Fibroblast of upper back skin (primary cell): ENCODE measurements at places on chromosomes 2 and 18.

DNA sequence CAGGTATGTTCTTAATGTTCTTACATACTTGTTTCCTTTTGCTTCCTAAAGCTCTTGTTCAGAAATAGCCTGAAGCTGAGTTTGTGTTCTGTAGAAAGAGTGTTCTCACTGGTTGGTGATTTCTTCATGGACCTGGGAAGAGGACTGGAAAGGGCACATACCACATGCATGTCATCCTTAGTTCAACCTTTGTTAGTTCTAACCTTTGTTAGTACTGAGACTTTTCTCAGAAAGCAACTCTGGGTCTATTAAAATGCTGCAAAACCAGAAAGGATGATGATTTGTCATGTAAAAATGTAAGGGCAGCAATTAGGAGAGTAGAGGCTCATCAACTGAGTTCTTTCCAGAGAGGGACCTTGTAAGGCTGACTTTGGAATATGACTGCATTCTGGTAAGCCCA is 2.5 kb upstream of the FAP start:
- DNase-seq, result peak; percentile 87

- peak; percentile 18 for DNase-seq
Measured at GRCh38 chr2:61340242-61340641, 130.6 kb downstream of the USP34 start.

DNA sequence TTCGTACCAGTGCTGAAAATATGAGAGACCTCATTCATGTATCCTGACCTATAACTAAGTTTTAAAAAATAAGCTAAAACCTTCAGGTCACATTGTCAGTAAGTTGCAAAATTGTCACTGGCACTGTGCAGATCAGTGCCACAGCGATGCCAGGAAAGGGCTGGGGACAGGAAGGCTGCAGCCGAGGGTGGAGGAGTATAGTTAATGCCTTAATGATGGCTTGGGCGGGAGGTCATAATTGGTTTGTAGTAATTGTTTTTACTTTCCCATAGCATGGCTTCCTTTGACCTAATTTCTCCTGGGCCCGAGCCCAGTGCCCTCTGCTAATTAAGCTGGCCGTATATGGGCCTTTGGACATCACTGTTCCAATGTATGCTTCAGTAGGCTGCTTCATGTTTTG is 47.2 kb upstream of the RAB12 start:
- no peak for DNase-seq

DNA sequence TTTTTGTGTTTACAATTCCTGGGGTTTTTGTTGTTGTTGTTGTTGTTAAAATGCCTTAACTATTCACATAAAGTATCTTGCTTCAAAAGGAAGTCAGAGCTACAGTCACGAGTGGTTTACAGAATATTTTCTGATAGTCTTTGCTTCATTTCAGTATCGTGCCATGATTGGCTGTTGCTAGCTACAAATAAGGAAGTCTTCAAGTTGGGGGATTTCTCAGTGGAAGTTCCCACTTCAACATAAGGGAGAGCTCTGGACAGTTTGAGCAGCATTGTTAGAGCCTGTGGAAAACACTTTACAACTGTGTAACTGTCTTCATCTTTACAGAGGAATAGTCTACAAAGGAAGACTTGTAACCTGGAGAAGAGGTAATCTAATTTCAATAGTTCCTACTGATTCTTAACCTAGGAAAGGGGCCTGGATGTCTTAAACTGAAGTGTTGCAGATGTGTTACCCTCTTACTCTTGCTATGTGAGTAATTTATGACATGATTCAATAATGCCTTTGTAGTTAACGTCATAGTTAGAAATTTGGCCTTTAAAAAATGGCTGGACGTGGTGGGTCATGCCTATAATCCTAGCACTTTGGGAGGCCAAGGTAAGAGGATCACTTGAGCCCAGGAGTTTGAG is 23.4 kb upstream of the TANK start:
- peak; percentile 34 for DNase-seq

- DNase-seq, result peak; percentile 22
Measured at GRCh38 chr18:5073026-5073944, 123.8 kb downstream of the AKAIN1 start.

- DNase-seq, result no peak
Measured at GRCh38 chr2:214492152-214492551, 81.3 kb downstream of the VWC2L start.

GRCh38 chr2:71962911-71963694 is 184.6 kb downstream of the CYP26B1 start:
- DNase-seq, result peak; percentile 53

GRCh38 chr2:181540421-181540820 is 83.2 kb downstream of the ITGA4 start:
- no peak for DNase-seq

DNA sequence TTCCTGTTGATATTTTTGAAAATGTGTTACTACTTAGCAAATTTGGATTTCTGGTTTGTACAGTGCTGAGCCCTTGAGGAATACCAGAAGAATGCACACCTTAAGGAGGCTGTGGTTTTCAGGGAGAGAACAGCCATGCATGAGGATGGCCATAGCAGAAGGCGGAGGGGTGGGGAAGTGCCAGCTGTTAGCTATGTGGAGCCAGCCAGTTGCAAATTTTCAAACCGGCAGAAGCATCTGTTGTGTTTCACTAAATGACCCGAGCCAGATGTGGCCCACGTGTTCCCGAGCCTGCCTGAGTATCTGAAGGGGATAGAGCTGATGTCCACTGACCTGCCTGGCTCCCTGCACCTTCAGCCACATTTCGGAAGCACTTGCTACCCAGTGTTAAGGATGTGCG is 16.4 kb upstream of the RBM44 start:
- DNase-seq, result no peak

DNA sequence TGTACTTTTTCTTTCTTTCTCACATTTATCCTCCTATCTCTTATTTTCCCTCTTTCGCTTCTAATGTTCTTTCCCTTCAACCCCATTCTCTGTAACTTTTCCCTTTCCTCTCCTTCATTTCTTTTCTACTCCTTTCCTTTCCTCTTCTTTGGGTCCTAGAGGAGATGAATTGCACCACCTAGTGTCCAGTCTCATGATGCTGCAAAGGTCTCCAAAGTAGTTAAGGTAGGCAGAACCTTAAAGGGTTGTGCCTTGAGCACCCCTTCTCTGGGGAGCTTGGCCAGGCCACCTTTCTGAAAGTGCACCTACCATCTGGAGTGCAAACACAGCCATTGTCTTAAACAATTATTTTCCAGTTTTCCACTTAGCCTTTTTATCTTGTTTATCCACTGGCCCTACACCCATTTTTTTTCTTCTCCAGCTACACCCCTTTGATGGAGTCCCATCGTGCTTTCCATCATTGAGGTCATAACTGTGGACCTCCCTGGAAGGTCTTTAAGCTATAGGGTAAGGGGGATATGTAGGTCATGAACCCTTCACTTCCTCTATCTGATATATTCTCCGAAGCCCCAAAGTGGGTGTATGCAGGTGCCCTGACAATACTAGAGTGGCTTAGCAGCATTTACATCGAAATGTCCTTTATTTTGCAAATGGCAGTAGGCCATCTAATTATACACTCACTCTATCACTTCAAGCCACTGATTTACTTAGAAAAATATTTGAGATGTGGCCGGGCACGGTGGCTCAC is 155.9 kb downstream of the ESCO1 start:
- peak; percentile 59 for DNase-seq

DNA sequence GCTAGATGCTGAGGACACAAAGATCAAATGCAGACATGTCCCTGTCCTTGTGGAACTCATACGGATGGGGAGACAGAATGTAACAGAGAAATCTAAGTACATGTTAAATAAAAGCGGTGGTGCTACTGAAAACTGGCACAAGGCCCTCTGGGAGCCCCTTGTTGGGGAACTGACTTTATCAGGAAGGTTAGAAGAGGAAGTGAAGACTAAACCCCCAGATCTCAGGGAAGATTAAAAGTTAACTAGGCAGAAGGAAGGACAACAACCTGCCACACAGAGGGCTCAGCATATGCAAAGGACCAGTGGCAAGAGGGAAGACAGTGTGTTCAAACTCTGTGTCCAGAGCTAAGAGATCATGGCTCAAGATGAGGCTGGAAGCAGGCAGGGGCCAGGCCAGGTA is 4.8 kb downstream of the CACNB4 start:
- no peak for DNase-seq

DNA sequence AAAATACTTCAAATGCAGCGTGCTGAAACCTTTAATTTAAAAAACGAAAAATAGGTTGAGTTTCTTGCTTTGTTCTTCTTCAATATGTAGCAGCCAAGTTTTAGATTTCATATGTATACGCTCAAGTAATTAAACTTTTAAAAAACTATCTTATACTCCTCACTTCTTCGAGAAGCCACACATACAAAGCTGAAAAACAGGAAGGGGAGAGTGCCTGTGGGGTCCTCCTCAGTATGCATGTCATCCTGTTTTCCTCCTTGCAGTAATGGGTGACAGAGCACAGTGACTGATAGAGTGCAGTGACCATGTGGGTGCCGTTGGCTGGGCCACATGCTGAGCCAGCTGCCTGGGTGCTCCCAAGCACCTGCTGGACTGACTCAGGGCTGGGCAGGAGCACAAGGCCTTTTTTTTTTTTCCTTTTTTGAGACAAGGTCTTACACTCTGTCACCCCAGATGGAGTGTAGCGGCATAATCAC is 33.3 kb downstream of the UXS1 start:
- DNase-seq, result no peak

- peak; percentile 64 for DNase-seq
Measured at GRCh38 chr2:150513647-150514046, 26.2 kb upstream of the RND3 start.

- DNase-seq, result no peak
Measured at GRCh38 chr2:63950414-63950813, 68.8 kb downstream of the VPS54 start.

GRCh38 chr2:223465793-223466192 is 136.4 kb downstream of the SCG2 start:
- peak; percentile 95 for DNase-seq

- no peak for DNase-seq
Measured at GRCh38 chr18:6728809-6729246, 688 bp upstream of the ARHGAP28 start.
